Fibroblast of skin of right quadriceps (primary cell): ENCODE measurements at places on chromosomes 11 and 22.

DNA sequence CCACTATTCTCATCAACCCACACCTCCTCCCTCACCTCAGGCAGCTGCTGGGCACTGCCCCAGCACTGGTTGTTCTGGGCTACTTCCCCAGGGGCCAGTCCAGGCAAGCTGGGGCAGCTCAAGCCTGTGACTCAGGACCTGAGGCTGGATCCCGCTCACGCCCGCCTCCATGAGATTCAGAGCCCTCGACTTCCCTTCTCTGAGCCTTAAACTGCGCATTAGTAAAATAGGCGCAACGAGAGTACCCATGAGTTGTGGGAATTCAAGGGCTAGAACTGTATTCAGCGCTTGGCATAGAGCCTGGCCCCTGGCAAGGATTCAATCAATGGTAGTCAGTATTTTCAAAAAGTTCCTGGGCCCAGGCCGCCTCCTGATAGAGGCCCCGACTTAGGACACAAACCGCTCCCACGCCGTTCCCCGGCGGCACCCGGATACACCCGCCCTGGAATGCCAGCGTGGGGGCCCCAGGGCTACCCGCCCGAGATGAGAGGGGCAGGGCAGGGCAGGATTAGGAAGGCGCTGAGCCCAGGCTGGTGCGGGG is 723 bp upstream of the CD82 start:
- DNase-seq: no peak

DNA sequence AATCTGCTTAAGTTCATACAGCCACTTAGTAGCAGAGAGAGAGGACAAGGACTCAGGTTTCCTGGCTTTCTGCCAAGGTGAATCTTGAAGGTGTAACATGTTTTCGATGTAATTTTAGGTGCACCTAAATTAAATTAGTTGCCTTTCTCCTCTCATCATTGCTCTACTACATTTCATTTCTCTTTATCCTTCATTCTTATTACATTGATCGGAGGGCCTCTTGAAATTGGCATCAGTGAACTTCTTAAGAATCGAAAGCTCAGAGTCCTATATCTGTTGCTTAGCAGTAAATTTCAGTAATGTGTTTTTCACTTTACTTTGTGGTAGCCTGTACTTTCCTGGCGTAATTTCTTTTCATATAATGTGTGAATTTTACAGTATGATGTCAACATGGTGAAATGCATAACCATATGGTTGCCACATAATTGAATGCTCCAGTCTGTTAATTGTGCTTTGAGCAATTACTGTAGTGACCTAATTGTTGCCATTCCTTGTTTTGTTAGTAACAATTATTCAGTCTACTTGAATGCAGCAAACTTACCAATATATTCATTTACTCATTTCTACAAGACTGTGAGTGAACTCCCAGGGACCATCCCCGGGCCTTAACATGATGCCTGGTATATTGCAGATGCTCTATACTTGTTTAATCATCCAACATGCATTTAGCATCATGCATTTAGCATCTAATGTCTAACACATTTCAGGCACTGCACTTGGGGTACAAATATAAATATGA is 138.1 kb downstream of the MAML2 start:
- peak; percentile 49 for DNase-seq

GRCh38 chr11:1777737-1778136 is 14.0 kb upstream of the CTSD start:
- DNase-seq: no peak

DNA sequence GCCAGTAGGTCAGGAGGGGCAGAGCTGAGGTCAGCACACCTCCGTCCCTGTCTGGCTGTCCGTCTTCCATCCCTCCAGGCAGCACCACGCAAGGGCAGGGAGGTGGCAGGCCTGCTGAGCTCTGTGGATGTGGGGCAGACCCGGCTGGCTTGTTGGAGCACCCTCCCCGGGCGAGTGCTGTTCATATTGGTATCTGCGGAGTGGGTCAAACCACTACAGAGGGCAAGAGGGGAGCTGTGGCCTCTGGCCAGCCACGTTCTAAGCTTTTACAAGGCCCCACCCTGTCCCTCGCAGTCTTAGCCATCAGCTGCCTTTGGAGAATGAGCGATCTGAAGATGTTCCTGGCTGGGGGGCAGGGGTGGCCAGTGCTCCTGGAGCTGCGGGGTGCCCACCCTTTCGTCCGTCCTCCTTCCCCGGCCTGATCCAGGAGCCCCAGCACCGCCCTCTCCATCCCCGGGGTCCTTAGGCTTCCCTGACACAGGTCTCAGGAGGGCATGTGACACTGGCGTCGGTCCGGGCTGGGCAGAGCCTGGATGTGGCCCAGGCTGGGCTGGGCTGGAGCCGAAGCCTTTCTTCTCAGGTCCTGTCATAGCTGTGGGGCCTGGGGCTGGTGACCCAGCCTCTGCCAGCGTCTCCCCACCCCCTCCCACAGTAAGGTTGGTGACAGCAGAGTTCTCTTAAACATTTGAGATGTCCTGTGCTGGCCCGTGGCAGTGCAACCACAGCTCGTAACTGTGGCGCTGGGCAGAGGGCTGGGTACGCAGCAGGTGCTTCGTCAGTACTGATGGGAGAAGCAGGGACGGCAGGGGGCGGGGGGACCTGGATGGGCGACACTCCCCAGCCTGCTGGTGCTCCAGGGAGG is 31.7 kb upstream of the GRAMD4 start:
- DNase-seq: no peak

DNA sequence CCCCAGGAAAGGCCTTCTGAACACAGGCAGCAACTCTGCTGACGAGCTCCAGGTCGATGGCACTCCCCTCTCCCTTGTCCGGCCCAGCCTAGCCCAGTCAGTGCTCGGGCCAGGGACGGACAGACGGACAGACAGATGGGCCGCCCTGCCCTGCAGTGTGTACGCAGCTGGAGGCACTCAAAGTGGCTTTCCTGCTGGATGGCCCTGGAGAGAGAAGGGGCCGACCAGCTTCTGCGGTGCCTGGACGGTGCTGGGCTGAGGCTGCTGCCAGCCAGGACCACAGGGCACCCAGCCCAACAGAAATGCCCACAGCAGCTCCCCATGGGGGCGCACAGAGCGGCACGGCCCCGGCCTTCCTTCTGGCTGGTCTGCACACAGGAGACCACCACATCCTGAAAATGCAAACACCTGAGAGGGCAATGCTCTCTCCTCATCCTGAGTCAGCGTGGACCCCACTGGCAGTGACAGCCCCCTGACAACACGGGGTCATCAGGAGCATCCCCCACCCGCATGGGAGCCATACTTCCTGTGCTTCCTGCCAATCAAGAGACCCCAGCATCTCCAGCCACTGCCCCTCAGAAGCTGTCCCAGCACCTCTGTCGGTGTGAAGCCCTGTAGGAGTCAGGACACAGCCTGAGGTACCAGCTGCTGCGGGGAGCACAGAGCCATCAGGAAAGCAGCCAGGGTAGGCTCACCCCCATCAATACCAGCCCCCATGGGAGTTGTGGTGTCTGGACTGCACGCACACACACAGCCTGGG is 692 bp upstream of the MOB2 start:
- DNase-seq: no peak

DNA sequence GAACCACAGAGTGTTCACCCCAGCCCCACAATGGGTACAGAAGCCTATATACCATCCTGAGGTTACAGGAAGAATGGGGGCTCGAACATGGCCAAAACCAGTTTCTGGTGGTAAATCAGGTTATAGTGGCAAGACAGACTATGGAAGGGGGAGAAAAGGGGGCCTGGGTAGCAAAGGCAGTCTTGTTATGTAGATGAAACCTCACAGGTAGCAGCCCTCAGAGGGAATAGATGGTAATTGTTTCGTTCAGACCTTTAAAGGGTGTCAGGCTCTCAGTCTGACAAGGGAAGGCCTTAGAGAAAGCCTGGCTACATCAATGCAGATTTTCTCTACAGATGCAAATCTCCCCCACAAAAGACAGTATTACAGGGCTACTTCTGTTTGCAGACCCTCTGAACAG is 3.4 kb downstream of the CAPN1 start:
- DNase-seq: no peak

DNA sequence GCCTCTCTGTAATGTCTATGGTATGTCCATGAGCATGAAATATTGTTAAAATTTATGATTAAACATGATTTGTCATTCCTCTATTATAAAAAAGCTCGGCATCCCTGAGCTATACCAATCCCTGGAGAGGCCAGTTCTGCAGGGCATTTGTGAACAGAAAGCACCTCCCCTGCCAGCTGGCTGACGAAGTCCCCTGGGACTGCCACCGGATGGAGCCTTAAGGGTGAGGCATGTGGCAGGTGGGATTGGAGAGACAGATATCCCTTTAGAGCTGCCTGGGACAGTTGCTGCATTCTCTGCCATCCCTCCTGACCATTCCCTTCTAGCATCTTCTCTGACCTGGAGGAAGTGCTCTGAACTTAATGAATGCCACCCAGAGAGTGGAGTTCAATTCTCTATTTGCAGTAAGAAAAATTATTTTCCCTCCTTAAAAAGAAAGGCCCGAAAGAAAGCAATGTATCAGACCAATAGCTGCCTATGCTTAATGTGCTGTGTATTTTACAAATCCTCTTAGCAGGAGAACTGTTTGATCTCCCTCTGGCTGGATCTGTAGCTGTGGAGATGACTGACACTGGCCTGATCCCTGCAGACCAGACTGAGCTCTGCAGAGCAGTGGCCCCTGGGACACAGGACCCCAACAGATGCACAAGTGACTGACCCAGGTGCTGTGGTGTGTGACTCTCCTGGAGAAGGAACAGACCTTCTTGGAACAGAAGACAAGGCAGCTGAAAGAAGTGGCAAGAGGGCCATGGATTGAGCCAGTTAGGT is 219.0 kb upstream of the NAV2 start:
- no peak for DNase-seq

DNA sequence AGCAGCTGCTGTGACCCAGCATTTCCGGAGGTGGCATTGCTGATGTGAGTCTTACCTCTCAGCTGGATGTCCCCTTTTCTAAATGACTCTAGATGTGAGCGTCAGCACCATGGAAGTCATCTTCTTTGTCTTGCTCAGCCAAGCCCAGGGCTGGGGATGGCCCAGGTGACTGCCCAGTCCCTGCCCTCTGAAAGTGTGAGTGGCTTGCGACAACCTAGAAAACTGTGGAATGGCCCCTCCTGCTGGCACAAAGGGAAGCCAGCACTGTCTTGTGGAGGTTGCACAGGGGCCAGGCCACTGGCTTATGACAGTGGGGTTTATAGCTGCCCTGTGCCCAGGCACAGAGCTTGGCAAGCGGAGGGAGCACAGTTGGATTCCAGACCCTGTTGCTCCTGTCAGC is 6.2 kb downstream of the TUB start:
- DNase-seq: no peak

DNA sequence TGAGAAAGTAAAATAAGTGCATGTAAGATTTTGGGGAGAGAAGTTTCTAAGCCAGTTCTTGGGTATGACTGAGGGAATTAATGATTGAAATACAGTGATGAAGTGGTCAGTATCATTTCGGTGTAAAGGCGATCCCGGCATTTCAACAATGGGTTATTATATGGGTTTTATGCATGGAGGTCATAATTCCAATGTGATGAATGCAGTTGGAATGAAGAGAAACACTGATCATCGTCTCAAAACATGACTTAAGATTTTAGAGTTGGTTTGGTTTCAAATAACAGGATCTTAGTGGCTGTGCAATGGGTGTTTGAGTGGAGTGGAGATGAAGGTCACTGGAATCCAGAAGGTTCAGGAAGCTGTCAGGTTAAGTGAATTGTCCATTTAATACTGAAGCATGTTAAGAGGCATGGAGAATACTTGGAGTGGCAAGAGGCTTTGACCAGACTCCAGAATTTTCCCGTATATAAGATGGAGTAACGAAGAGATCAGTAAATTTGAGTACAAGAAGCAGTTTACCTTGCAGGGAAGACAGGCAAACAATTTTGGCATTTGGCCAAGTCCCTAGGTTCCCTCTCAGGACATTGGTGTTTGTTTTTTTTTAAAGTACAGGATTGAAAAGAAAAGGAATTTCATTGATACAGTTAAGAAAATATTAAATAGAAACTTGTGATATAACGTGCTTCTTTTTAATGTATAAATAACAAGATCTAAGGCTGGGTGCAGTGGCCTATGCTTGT is 96.4 kb upstream of the BIRC3 start:
- peak; percentile 72 for DNase-seq

- no peak for DNase-seq
Observed at GRCh38 chr11:86341382-86341781, 33.3 kb upstream of the CCDC81 start.

- no peak for DNase-seq
Observed at GRCh38 chr22:47152236-47152635, 389.8 kb downstream of the TBC1D22A start.

- DNase-seq: peak; percentile 43
Observed at GRCh38 chr11:57527056-57527631, 3.4 kb downstream of the TIMM10 start.

- DNase-seq: no peak
Observed at GRCh38 chr11:111603611-111604130, 1.4 kb downstream of the SIK2 start.

- no peak for DNase-seq
Observed at GRCh38 chr11:70433038-70433437, 34.7 kb downstream of the CTTN start.

DNA sequence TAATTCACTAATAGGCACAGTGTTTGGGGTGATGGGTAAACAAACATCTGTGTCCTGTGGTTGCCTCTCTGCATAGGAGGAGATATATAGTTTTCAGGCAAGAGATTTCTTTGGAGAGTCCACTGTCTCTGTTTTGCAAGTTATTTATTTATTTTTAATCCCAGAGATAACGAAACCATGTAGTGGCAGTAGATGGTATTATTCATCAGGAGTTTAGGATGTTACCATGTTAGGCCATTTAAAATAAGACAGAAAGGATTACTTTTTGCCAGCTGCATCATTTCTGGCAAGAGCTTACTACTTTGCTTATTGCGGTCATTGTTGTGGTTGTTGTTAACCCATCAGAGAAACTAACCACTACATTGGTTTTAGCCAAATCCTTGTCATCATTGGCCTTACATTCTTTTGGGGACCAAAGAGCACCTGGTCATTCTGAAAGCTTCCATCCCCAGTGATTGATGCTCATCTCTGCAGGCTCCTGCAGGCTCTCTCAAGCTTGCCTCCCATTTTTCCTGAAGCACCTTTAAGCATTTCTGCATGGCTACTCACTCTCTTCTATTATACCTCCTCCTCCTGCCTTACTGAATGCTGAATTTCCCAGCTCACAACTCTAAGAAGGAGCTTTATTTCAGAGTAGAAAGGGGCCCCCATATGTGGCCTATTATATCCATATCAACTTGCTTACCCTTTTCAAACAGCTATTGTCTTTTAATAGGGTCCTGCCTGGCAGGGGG is 84.4 kb downstream of the CSTPP1 start:
- DNase-seq: no peak

- DNase-seq: no peak
Observed at GRCh38 chr11:130995266-130995665, 79.0 kb upstream of the SNX19 start.
